Muscle of leg (tissue), 16 donors: ENCODE measurements at places on chromosomes 13 and 19. TPM values are rescaled to one million over a fixed set of nuclear protein-coding genes. Genes with fewer than 3 reads are reported as not detected.

The MIER2 gene
- polyA plus RNA-seq: 26.3 TPM

The EDDM13 gene
- 1.3 TPM for polyA plus RNA-seq

DNA sequence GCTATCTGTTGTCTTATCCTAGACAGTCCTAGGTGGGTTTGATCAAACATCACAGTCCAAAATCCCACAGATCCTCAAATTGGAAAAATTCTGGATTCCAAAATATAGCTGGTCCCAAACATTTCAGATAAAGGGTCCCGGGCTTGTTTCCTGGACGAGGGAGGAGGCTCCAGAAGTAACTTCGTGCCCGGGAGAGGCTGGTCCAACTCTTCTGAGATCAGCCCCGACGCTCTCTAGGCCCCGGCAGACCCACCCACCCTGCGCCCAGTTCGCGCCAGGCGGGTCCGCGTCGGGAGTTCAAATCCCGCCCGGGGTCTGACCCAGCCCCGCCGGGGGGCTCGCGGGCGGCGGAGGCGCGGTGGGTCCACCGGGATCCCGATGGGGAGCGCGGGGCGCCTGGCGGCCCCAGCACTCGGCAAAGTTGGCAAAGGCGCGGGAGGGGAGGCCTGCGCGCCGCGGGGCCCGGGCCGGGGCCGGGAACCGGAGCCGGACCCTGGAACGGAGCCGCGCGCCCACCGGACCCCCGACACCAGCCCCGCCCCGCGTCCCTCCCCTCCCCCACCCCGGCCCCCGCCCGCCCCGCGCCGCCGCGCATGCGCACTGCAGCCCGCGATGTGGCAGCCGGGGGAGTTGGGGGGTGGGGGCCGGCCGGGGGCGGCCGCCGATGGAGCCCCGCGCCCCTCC lies 513 bp downstream of the MIER2 start:
- peak overlapping the region; percentile 18 for H3K27ac ChIP-seq
- DNase-seq: peak; percentile 48
- peaks cover 5% of the 10 kb centered on the region for H3K27me3 ChIP-seq
- peaks cover 22% of the 10 kb centered on the region for H3K36me3 ChIP-seq
- peaks cover 38% of the 10 kb centered on the region for H3K4me1 ChIP-seq
- peak overlapping the region; percentile 56 for H3K4me3 ChIP-seq

DNA sequence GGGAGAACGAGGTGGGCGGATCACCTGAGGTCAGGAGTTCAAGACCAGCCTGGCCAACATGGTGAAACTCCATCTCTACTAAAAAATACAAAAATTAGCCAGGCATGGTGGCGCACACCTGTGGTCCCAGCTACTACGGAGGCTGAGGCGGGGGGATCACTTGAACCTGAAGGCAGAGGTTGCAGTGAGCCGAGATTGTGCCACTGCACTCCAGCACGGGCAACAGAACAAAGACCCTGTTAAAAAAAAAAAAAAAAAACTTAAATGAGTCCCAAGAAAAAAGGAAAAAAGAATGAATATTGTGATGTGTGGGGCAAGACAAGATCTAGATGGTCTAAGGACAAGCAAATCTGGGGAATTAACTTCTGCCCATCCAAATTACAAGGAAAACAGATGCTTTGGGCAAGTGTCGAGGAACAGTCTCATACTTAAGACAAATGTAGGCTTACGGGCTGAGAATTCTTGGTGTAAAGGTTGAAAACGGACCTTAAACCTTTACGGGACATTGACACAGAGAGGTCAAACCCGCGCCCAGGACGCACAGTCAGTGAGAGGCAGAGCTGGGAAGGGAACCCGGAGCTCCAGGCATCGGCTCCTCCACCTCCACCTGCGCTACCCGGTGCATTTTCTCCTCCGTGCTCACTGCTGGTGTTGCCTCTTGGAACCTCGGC lies 656 bp upstream of the ZNF324 start:
- H3K27me3 ChIP-seq: no peaks in the 10 kb centered on the region
- peaks cover 18% of the 10 kb centered on the region for H3K36me3 ChIP-seq
- H3K27ac ChIP-seq: no peak overlapping the region
- H3K4me3 ChIP-seq: peak overlapping the region; percentile 72
- H3K4me1 ChIP-seq: peaks cover 14% of the 10 kb centered on the region

DNA sequence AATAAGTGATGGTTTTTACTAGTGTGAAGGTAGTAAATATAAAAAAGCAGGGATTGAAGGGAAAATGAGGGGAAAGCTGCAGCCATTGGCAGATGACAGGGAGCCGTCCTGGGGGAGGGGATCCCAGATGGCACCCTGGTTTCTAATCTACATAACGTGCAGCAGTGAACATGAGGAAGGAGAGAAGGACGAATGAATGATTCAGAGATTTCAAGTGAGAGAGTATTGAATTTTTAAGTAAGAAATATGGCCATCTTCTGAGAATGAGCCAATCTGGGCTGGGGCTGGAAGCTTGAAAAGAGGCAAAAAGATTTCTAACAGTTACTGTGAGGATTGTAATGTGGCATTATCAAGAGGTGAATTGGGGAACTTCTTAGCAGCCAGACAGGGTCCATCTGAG lies 414.2 kb downstream of the MYO16 start:
- no peak overlapping the region for H3K4me3 ChIP-seq
- H3K27me3 ChIP-seq: no peaks in the 10 kb centered on the region
- no peak for DNase-seq
- H3K36me3 ChIP-seq: no peaks in the 10 kb centered on the region
- H3K4me1 ChIP-seq: no peaks in the 10 kb centered on the region

DNA sequence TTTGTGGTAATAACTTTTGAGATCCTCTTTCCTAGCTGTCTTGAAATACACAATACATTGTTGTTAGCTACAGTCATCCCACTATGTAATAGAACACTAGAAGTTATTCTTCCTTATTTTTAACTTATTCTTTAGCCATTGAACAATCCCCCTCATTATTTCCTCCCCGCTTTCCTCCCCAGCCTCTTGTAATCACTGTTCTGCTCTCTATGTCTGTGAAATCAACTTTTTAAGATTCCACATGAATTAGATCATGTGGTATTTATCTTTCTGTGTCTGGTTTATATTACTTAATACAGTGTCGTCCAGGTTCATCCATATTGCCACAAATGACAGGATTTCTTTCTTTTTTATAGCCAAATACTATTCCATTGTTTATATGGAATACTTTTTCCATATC lies 72.9 kb downstream of the SLC10A2 start:
- DNase-seq: no peak
- H3K4me3 ChIP-seq: no peak overlapping the region
- no peaks in the 10 kb centered on the region for H3K4me1 ChIP-seq
- no peaks in the 10 kb centered on the region for H3K36me3 ChIP-seq

- H3K27me3 ChIP-seq: no peaks in the 10 kb centered on the region
- peaks cover 43% of the 10 kb centered on the region for H3K4me1 ChIP-seq
- H3K36me3 ChIP-seq: peaks cover 45% of the 10 kb centered on the region
- DNase-seq: no peak
- no peak overlapping the region for H3K4me3 ChIP-seq
These were observed 138.1 kb downstream of the KDM4B start for GRCh38 chr19:5106971-5107370.

DNA sequence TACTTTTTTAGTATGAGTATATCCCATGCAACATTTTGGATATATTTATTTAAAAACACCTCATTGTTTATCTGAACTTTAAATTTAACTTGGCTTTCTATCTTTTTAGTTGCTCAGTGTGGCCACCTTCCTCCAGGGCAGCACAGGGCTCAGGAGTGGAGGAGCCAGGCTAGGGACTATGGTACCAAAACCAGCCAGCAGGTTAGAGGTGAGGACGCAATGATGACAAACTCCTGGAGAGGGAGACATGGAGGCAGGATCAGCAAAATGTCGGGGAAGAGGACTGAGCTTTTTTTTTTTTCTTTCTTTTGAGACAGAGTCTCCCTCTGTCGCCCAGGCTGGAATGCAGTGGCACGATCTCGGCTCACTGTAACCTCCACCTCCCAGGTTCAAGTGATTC lies 29.6 kb upstream of the CALM3 start:
- H3K27ac ChIP-seq: no peak overlapping the region
- H3K4me1 ChIP-seq: no peaks in the 10 kb centered on the region
- no peak for DNase-seq
- H3K27me3 ChIP-seq: no peaks in the 10 kb centered on the region

GRCh38 chr19:7772752-7773291 lies 9.8 kb downstream of the CLEC4M start:
- H3K27me3 ChIP-seq: peaks cover 3% of the 10 kb centered on the region
- no peak overlapping the region for H3K4me3 ChIP-seq
- DNase-seq: no peak
- no peak overlapping the region for H3K27ac ChIP-seq
- H3K4me1 ChIP-seq: no peaks in the 10 kb centered on the region
- H3K36me3 ChIP-seq: no peaks in the 10 kb centered on the region

DNA sequence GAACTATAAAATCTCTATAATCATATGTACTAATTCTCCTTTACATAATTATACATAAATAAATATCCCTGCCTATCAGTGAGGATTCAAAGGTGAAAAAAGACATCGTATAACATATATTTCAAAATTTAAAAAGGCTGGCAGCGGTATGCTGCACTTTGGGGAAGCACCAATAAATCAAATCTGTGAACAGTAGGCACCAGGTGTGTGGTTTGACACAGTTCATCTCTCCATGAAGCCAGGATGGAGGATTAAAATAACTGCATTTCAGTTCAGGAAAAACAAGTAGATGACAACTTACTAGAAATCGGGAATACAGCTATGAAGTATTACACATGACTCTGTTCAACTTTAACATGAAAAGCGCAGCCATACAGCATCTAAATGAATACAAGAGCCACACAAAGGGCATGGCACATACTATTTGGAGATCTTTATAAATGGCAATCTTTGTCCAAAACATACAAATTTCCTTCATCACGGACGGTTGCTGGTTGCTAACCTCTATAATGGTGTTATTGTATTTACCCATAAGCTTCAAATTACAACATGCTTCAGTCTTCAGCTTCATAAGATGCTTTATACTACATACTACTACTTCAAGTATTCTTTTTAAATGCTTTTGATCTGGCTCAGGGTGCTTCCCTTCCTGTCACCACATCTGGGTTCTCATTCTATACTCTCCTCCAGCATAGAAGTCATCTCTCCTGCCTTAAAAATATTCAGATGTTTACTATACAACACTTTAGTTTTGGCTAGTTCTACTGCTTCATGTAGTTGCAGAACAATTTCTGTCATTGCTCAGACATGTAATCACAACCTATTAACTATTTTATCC lies 128.7 kb downstream of the KLF12 start:
- H3K27ac ChIP-seq: no peak overlapping the region
- H3K27me3 ChIP-seq: no peaks in the 10 kb centered on the region
- no peaks in the 10 kb centered on the region for H3K4me1 ChIP-seq
- no peak for DNase-seq

- no peaks in the 10 kb centered on the region for H3K4me1 ChIP-seq
- peak; percentile 92 for DNase-seq
These were observed 309.4 kb upstream of the KLF12 start for GRCh38 chr13:74443631-74444030.

DNA sequence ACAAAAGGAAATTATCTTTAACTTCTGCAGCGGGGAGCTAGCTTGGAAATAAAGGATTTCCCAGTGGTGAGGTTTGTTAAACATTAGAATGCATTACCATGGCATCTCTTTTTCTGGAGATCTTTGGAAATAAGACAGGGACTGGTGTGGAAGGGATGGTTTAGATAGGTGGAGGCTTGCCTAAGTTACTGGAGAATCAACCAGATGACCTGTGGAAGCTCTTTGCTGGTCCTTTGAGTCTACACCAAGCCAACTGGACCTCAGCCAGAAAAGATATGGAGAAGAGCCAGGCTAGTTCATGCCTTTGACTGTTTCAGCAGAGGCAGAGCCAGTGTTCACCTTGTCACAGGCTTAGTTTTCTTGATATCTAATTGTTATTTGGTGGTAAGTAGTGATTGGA lies 134.7 kb downstream of the KCNRG start:
- H3K4me1 ChIP-seq: peaks cover 2% of the 10 kb centered on the region
- no peak overlapping the region for H3K27ac ChIP-seq
- H3K27me3 ChIP-seq: no peaks in the 10 kb centered on the region
- no peaks in the 10 kb centered on the region for H3K36me3 ChIP-seq
- H3K4me3 ChIP-seq: no peak overlapping the region

DNA sequence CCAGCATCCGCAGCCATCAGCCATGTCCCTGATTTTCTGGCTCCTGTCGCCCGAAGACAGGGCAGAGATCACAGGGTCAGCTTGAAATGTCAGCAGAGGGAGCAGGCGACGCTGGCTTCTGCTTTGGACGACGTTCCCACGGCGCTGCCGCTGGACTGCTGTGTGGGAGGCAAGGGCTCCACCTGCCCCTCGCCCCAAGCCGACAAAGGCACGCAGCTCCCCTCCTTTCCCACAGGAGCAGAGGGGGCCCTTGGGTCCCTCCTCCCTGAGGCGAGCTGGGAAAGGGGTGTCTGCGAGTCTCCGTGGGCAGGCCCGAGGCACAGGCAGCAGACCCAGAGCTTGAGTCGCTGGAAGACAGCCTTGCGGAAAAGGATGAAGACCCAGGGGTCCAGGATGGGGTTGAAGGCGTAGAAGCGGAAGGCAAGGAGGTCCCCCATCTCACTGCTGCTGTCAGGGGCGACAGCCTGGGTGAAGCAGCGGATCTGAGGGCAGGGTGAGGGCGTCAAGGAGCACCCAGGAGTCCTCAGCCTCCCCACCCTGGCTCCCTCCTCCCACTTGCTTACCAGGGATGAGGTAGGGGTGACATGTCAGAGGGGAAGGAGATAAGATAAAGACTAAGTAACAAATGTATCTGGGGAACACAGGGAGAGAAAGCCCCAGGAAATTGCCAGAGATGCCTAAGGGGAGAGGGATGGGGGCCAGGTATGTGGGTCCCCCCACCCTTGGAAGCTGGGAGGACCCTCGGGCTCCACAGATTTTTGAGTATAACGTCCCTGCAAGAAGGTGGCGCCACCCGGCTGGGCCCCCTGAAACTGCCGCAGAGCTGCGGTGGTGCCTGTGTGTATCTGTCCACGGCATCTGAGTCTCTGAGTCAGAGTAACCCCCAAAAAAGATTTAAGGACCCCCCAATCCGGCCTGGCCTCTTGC lies 3.4 kb downstream of the PTGIR start:
- peaks cover 71% of the 10 kb centered on the region for H3K4me1 ChIP-seq
- peaks cover 2% of the 10 kb centered on the region for H3K27me3 ChIP-seq
- H3K27ac ChIP-seq: peak overlapping the region; percentile 15
- H3K36me3 ChIP-seq: no peaks in the 10 kb centered on the region
- no peak for DNase-seq
